ENCODE measurements at places on chromosomes 2 and 18.

DNA sequence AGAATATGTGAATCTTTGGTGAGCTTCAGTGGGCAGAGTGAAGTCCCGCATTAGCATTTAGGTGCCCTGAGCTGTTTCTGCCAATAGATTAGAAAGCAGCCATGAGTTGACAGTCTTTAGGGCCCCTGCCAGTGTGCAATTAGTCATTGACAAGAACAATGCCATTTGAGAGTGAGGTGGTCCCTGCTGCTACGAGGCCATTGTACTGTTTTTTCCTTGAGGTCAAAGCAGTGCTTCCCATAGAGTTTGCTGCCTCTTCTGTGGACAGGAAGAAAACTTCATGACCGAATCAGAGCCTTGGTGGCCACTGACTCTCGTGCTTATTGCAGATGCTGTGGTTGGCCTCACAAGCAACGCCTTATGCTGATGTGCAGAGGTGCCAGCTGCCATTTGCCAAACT, 102.7 kb downstream of the SH3BP4 start:
- no peak for DNase-seq

GRCh38 chr2:86035376-86035882, 70.3 kb downstream of the POLR1A start:
- no peak for DNase-seq

DNA sequence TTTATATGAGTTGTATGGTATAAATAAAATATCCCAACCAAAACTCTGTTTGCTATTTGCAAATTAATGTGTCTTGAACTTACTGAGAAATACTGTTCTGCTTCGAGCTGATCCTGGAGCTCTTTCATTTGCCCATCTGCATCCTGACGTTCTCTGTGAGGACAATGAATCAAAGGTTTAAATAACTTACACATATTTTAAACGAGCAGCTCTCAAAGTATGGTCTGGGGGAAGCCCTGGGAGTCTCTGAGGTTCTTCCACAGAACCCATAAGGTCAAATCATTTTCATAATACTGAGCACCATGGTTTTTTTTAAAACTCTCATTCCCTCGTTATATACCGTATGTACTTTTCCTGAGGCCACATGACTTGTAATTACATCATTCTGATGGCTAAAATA, 46.7 kb downstream of the SLC66A3 start:
- no peak for DNase-seq

DNA sequence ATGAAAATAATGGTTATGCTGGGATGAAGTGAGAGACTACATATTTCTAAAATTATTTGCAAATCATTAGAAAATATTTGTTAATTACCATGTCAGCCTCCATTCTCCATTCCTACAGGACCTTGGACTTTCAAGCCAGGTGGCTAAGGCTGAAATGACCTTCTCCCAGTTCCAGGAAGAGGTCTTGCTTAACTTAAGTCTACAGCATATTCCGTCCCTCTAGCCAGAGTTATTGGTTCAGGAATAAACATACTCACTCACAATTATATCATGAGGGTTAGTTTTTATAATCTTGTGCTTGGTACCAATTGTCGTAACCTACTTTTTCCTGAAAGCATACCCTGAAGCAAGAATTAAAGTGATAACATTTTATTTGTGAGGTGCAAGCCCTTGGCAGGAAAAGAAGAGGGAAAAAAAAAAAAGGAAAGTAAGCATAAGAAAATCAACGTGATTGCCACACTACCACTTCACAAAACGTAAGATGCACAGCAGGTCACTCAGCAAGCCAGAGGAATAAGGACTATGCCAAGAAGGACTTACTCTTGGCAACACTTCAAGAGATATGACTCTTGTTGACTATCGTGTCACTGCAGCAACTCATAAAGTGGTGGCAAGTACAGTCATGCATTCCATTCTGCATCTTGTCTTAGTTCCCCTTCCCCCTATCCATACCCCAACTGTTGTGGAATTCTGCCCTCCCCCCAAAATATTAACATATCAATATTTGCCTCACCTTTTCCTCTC, 479.1 kb downstream of the MBD2 start:
- no peak for DNase-seq

DNA sequence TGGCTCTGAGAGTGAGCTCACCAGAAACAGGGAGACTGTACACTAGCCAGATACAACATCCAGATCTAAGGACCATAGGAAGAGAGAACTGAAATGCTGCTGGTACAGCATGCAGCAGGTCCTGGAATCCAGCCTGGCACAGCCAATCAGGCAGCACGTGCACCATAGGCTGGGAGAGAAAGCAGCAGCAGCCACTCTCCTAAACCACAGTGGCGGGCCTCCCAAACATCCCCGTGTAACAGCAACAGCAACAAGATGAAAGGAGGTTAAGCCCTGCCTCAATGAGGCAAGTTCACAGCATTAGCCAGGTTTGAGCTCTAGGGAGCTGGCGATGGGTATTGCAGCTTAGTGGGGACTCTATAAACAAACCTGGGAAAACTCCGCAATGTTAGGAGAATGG, 192.0 kb downstream of the EPHA4 start:
- no peak for DNase-seq

GRCh38 chr2:230902180-230902899, 22.7 kb downstream of the GPR55 start:
- no peak for DNase-seq

GRCh38 chr2:27001950-27002349, 30.8 kb upstream of the TMEM214 start:
- no peak for DNase-seq

GRCh38 chr2:234146087-234146826, 95.8 kb downstream of the SPP2 start:
- no peak for DNase-seq

DNA sequence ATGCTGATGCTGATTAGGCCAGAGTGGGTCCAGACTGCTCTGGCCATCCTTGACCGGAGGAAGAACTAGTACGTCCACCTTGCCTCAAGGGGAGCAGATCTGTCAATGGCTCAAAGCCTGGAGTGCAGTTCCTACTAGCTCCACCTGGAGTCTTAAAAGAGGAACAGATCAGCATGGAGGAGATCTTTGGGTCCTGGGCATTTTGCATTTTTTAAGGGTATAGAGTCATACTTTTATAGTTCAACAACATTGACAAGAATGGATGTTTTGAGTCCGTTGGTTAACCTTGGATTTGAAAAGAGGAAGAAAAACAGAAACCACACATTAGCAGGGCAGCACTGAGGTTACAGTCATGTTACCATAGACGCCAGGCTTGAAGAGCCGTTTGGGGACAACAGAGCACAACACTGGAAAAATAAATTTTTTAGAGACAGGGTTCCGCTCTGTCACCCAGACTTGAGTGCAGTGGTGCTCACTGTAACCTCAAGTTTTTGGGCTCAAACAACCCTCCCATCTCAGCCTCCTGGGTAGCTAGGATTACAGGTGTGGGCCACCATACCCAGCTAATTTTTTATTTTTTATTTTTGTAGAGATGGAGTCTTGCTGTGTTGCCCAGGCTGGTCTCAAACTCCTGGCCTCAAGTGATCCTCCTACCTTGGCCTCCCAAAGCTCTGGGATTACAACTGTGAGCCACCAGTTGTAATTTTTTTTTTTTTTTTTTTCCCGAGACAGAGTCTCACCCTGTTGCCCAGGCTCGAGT, 78.5 kb downstream of the PRKCE start:
- DNase-seq = no peak

DNA sequence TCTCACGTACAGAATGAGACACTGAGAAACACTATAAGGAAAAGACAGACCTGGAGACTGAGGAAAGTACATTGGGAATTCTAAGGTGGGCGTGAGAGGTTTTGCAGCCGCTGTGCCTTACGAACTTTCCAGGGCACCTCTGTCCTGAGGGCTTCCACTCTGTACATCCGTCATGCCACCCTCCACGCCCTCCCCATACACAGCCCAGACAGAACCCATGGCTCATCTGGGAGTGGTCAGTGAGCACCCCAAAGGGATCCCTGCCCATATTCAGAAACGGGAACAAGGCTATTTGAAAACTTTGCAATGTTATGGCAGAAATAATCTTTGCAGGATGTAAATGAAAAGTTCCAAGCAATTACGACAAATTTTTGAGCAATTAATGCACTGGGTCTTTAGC, 95.4 kb upstream of the ZNF532 start:
- DNase-seq = no peak

GRCh38 chr2:161161074-161161706, 962 bp downstream of the TANK start:
- DNase-seq = no peak

- no peak for DNase-seq
Measured at GRCh38 chr18:28485918-28486317, 309.0 kb upstream of the CDH2 start.

DNA sequence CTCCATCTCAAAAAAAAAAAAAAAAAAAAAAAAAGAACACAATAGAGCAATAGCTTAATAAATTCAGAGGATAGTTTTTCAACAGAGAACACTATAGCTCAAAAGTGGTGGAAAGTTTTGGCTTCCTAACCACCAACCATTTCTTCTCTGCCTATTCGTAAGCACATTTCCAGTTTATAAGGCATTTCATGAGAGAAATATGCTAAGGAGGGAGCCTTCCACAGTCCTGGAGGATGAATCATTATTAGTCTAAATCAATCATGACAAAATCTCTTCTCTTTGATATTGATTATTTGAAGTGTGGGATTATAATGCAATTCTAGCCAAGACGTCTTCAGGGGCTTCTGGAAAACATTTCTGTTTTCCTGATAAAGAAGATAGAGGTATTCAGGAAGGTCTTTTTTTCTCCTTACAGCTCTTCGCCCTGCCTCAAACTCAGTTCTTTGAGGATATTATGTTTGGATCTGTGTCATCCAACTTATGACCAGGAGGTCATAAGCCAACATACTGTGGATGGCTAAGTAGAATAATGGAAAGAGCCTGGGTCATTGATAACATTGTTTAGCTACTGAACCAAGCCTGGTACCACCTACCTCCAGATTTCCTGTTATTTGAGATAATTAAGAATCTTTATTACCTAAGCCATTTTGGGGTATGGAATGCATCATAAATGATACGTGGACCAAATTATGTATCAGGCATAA, 207.3 kb downstream of the TRIB2 start:
- DNase-seq = no peak

DNA sequence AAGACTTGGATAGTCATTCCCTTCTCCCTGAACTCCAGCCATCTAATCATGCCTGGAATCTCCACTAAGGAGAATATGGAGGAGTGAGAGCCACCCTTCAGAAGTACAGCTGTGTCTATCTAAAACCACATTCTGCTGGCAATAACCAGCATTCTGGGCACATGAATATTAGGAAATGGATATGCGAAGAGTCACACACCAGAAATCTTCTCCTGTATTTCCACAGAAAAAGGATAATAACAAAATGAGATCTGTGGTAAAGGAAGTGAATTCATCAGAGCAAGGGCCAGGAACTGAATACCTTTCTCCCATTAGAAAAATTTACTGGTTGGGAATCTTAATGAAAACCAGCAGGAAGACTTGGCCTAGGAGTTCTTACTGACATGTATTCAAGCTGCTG, 218.8 kb downstream of the SCG2 start:
- no peak for DNase-seq

GRCh38 chr2:57119141-57119540, 927.5 kb upstream of the VRK2 start:
- no peak for DNase-seq

DNA sequence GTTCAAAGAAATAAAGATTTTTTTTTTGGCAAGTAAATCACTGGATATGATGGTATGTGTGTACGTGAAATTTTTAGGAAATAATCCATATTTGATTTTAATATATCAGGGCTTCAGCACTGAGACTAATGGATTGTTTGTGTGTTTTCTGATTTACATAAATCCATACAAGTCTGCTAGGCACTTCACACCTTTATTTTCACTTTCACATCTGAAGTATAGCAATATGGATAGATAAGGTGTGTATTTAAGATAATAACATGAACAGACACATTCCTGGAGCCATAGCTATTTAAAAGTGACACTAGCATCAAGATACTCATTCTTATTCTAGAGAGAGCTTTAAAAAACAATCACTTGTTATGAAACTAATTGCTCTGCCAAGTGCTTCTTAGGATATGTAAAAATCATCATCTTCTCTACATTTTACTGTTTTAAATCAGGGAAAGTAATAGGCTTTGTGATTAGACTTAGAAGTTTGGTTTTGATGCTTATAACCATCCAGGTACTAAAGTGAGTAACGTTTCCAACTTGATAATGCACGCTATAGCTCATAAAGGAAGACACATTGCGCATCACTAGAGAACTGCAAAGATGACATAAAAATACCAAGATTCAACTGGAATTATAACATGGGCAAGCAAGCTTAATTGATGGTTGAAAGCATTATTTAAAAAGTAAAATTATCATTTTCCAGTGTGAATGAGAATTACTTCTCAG, 208.9 kb downstream of the ZEB2 start:
- DNase-seq = no peak

- DNase-seq = no peak
Measured at GRCh38 chr2:124882423-124882822, 857.3 kb downstream of the CNTNAP5 start.

DNA sequence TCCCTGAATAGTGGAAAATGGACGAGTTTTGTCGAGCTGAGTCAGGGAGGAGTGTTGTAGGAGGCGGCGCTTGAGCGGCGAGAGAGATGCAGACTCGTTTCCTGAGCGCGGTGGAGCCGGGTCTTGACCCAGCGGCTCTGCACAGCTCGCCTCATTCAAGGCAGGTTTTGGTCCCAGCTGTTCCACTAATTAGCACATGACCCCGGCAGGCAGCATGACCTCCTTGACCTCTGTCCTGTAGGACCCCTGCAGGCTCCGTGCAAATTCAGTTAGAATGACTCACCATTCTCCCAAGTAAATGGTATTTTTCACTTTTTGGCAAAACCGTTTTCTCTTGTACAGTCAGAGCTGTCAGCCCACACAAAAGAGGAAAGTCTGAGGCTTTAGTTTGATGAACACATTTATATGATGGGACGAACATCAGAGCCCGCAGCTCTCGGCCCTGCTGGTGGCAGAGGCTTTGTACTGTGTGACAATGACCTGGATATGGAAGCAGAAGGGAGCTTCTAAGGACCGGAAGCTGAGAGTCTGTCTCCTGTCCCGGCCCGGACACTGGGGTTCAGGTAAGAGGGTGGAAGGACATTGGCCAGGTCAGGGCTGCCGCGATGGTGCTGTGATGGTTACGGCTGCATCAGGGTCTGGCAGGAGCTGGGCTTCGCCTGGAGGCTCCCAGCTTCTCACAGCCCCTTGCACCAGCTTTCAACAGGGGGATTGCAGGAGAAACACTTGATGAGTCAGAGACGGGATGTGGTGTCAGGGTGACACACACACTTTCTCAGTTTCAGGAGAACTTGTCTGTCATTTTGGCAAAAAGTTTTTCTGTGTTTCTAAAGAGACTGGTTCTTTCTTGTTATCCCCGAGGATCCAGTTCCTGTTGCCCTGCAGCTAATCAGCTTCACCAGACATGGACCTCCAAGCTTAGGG, 29.9 kb upstream of the ALKAL2 start:
- no peak for DNase-seq

- no peak for DNase-seq
Measured at GRCh38 chr2:178455947-178456346, 4.8 kb downstream of the PJVK start.

GRCh38 chr2:233358947-233359346, 4.7 kb downstream of the DGKD start:
- no peak for DNase-seq
